Glutamatergic neuron (in vitro differentiated cells): ENCODE measurements at places on chromosomes 2 and 18. TPM values are rescaled to one million over a fixed set of nuclear protein-coding genes. Genes with fewer than 3 reads are reported as not detected.

ARHGAP15 gene
- not detected for total RNA-seq

GKN1 gene
- not detected for total RNA-seq

DUSP2 gene
- 0.34 TPM for total RNA-seq

CFC1 gene
- 1.8 TPM for total RNA-seq

SPHKAP gene
- 0.71 TPM for total RNA-seq

ANKRD30B gene
- not detected for total RNA-seq

TM4SF20 gene
- not detected for total RNA-seq

CNOT11 gene
- 35.6 TPM for total RNA-seq

CABLES1 gene
- total RNA-seq = 3.1 TPM

SCN1A gene
- total RNA-seq = 1.8 TPM

AQP12B gene
- not detected for total RNA-seq

DARS1 gene
- total RNA-seq = 41.0 TPM

TRPM8 gene
- not detected for total RNA-seq

RTP5 gene
- not detected for total RNA-seq

MOGAT1 gene
- not detected for total RNA-seq

SLC11A1 gene
- not detected for total RNA-seq

ERBB4 gene
- total RNA-seq = 1.8 TPM

CD8A gene
- 0.59 TPM for total RNA-seq

EIF5B gene
- 57.4 TPM for total RNA-seq

TBR1 gene
- total RNA-seq = not detected

FSIP2 gene
- 56.4 TPM for total RNA-seq

SOX11 gene
- total RNA-seq = 576 TPM

RBM44 gene
- 1.3 TPM for total RNA-seq

SLC23A3 gene
- 1.1 TPM for total RNA-seq

UGT1A3 gene
- total RNA-seq = not detected

CPS1 gene
- total RNA-seq = 31.1 TPM

ANKRD53 gene
- 11.7 TPM for total RNA-seq

CNRIP1 gene
- 28.0 TPM for total RNA-seq

DYTN gene
- total RNA-seq = not detected

NYAP2 gene
- total RNA-seq = 0.32 TPM

TNFRSF11A gene
- 1.2 TPM for total RNA-seq

BARD1 gene
- 33.6 TPM for total RNA-seq

OST4 gene
- total RNA-seq = 215 TPM

RGPD4 gene
- 0.12 TPM for total RNA-seq

AP1S3 gene
- 3.1 TPM for total RNA-seq

CCDC148 gene
- 1.8 TPM for total RNA-seq

LDLRAD4 gene
- 0.29 TPM for total RNA-seq

VRK2 gene
- total RNA-seq = 7.2 TPM

AKAIN1 gene
- total RNA-seq = 14.1 TPM
